ENCODE measurements at places on chromosomes 5 and 9.

DNA sequence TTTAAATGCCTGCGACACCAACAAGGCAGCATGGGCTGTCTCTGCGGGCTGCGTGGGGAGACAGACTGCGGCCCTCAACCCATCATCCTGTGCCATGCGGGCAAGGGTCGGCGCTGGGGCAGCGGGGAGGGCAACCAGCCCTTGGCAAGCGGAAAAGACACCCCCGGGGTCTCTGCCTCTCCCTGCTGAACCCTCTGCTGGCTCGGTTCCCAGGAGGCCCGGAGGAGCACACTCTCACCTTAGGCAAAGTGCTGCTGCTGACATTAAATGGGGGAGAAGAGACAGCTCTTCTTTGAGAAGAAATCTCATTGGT is 129.6 kb upstream of the PPP1R26 start:
- DNase-seq: no peak

DNA sequence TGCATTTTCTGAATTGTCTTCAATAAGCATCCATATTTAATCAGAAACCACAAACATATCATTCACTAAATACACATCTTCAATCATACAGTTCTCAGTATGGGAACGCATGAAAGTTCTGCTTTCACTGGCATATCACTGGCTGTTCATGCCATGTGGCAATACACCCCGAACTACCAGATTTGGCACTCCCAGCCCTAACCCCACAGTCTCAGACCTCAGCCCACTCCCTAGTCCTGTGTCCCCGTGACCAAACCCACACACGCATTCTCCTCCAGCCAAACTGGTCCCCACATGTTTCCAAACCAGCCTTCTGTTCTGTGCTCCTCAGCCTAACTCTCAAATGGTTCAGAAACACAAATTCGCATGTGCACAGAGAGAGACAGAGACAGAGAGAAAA is 20.6 kb downstream of the KCNMB1 start:
- no peak for DNase-seq

DNA sequence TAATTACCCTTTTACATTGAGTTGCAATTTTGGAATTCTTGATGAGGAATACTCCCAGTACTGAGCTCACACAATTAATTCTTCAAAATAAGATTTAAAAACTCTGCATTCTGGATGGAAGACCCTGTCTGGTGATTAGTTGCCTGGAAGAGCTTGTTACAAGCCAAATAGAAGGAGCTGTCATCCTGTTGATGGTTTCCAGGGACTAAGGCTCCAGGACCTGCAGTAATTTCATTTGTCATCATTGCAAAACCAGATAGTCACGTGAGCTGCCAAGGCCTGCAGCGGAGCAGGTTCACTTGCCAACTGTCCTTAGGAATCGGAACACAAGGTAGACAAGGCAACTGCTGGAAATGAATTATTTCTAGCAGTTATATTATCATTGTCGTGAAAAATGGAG is 597.7 kb downstream of the CCDC171 start:
- DNase-seq: no peak

DNA sequence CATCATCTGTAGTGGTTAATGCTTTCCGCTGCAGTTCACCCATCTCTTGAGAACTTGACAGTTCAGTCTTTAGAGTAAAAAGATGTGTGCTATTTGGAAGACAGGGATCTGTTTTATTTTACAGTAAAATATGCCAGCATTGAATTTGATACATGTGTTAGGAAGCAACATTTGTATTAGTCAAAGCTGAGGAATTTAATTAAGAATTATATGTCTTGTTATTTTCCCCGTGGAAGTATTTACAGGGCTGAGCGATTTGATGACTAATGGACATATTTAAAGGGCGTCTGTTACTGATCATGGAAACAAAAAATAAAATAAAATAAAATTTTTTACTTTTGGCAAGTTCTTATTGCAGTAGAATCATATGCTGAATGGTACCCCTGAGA is 101.3 kb downstream of the PAM start:
- peak; percentile 72 for DNase-seq

DNA sequence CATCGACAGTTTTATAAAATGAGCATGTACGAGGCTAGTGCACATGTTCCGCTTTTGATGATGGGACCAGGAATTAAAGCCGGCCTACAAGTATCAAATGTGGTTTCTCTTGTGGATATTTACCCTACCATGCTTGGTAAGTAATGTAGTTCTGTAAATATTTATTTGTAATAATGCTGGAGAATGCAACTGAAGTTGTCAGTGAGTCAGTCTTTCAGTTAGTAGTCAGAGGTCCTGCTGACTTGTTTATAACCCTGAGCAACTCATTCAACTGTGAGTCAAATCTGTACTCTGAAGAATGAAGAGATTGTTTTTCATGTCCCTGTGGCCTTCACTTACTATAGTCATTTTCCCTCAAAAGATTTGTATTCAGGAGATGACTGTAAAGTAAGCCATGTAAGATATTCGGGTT is 28.4 kb upstream of the GPR150 start:
- DNase-seq: peak; percentile 89

GRCh38 chr5:55151923-55152842 is 7.8 kb upstream of the GPX8 start:
- peak; percentile 72 for DNase-seq

DNA sequence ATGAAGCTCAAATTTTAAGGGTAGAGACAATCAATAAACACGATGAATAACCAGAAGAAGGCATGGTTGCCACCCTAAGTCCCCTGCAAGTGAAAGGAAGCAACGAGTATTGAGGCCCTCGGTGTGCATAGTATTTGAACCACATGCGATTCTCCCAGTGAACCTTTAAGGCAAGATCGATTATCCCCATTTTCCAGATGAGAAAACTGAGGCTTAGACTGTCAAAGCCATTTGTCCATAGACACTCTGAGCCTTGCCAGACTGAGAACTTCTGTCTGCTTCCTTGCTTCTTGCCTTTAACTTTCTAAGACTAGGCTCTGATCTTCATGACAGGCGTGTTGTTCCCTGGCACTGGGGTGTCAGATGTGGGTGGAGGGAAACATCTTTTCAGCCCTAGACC is 58.2 kb downstream of the COL27A1 start:
- DNase-seq: no peak
